ENCODE measurements at places on chromosomes 12 and 14. TPM values are rescaled to one million over a fixed set of nuclear protein-coding genes. Genes with fewer than 3 reads are reported as not detected.

DNA sequence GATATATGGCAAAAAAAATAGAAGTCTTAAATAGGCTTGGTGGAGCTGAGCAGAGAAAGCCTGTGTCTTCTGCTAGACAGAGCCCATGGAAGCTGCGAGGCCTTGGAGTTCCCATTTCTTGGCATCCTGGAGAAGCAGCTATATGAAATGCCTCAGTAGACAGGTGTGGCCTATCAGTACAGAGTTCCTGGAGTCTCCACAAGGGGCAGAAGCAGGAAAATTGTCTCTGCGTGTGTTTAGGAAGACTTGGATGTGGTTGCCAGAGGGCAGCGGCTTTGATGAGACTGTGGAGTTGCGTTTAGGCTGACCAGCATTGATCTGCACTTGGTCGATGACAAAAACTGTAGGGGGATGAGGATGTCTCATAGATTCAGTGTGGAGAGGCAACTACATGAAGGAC lies 334.5 kb upstream of the SEL1L start:
- no peak overlapping the region for H3K4me3 ChIP-seq
- no peaks in the 10 kb centered on the region for H3K27me3 ChIP-seq
- no peaks in the 10 kb centered on the region for H3K4me1 ChIP-seq
- no peaks in the 10 kb centered on the region for H3K36me3 ChIP-seq
- DNase-seq = no peak
- H3K27ac ChIP-seq = no peak overlapping the region

GRCh38 chr14:89638891-89639290 lies 221.9 kb upstream of the FOXN3 start:
- no peak for DNase-seq
- H3K4me1 ChIP-seq = peaks cover 14% of the 10 kb centered on the region
- H3K4me3 ChIP-seq = no peak overlapping the region
- H3K36me3 ChIP-seq = no peaks in the 10 kb centered on the region

MEG3 gene
- total RNA-seq = not detected

SRRM4 gene
- total RNA-seq = not detected

TNFRSF1A gene
- total RNA-seq = 170 TPM

DNA sequence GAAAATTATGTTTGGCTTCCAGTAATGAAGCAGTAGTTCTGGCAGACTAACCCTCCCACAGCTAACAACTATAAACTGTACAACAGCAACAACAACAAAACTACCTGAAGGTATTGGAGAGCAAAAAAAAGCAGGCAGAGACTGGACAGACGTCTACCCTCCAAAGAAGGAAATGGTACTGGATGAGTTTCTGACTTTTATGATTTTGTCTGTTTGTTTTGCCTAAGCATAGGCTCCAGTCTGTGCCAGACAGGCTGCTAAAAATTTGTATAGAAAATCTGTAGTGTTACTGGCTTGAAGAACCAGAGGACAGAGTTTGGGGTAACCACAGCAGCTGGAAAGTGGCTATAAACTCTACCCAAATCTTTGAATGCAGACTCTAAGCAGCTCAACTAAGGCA lies 131.3 kb downstream of the SLC25A47 start:
- peaks cover 12% of the 10 kb centered on the region for H3K4me1 ChIP-seq
- H3K27ac ChIP-seq = no peak overlapping the region
- H3K4me3 ChIP-seq = no peak overlapping the region
- DNase-seq = no peak
- no peaks in the 10 kb centered on the region for H3K27me3 ChIP-seq

GRCh38 chr14:78848234-78848820 lies 678.2 kb downstream of the NRXN3 start:
- H3K4me1 ChIP-seq = no peaks in the 10 kb centered on the region
- H3K27ac ChIP-seq = no peak overlapping the region
- H3K4me3 ChIP-seq = no peak overlapping the region
- H3K27me3 ChIP-seq = peaks cover 16% of the 10 kb centered on the region
- H3K36me3 ChIP-seq = no peaks in the 10 kb centered on the region
- no peak for DNase-seq

GRCh38 chr12:68871921-68872320 lies 61.0 kb downstream of the CPM start:
- H3K4me1 ChIP-seq = no peaks in the 10 kb centered on the region
- H3K27me3 ChIP-seq = peaks cover 8% of the 10 kb centered on the region
- H3K36me3 ChIP-seq = no peaks in the 10 kb centered on the region
- no peak overlapping the region for H3K4me3 ChIP-seq

DNA sequence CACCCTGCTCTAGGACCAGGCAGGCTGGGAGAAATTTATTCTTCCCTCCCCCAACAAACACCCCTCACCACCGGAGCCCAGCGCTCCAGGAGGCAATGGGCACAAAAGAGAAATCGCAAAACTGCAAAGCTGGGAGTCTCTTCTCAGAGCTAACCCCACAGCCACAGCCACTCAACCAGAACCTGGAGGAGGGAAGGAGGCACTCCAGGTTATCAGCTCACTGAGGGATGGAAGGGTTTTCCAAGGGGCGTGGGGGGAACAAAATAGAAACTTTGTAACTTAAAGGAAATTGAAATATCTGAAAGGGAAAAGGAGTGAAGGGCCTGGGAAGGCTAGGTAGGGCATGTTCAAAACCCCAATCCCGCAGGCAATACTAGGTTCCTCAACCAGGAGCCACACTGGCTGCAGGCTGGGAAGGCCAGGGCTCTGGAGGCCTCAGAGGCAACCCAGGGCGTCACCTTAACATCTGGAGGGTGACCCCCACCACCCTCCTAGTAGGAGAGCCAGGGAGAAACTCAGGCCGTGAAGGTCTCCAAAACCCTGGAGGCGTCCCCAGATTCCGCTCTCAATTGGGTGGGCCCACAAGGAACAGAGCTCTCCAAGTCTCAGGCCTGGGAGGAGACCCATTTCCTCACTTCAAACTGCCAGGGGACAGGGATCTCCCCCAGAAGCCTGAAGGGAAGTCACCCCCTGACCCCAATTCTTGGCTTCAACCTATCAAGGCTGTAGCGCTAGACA lies 3.2 kb downstream of the KDM2B start:
- DNase-seq = no peak
- H3K4me1 ChIP-seq = peaks cover 56% of the 10 kb centered on the region
- H3K36me3 ChIP-seq = peaks cover 12% of the 10 kb centered on the region
- peak overlapping the region; percentile 42 for H3K4me3 ChIP-seq
- peak overlapping the region; percentile 94 for H3K27ac ChIP-seq
- no peaks in the 10 kb centered on the region for H3K27me3 ChIP-seq

DNA sequence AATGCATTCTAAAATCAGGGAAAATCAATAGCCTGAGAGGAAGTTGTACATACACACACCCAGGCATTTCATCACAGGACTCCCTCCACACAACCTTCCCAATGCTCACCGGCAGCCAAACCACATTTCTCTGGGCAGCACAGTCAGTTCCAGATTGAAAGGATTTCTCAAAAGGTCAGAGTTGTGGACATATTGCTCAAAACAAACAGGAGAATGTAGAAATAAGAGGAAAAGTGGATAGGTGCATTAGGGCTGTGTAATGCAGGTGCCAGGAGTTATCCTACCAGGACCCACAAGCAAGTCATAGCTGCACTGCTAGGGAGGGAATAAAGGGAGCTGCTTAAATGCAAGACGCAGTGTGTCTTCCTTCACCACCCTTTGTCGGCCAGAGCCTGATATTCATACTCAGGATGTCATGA lies 62.9 kb downstream of the GCH1 start:
- H3K4me3 ChIP-seq = no peak overlapping the region
- H3K4me1 ChIP-seq = no peaks in the 10 kb centered on the region
- H3K36me3 ChIP-seq = no peaks in the 10 kb centered on the region
- DNase-seq = no peak
- peaks cover 7% of the 10 kb centered on the region for H3K27me3 ChIP-seq
- no peak overlapping the region for H3K27ac ChIP-seq

GRCh38 chr12:47155457-47156166 lies 75.9 kb upstream of the AMIGO2 start:
- no peak for DNase-seq
- no peaks in the 10 kb centered on the region for H3K27me3 ChIP-seq
- H3K4me3 ChIP-seq = no peak overlapping the region
- no peak overlapping the region for H3K27ac ChIP-seq
- H3K4me1 ChIP-seq = peaks cover 3% of the 10 kb centered on the region

DNA sequence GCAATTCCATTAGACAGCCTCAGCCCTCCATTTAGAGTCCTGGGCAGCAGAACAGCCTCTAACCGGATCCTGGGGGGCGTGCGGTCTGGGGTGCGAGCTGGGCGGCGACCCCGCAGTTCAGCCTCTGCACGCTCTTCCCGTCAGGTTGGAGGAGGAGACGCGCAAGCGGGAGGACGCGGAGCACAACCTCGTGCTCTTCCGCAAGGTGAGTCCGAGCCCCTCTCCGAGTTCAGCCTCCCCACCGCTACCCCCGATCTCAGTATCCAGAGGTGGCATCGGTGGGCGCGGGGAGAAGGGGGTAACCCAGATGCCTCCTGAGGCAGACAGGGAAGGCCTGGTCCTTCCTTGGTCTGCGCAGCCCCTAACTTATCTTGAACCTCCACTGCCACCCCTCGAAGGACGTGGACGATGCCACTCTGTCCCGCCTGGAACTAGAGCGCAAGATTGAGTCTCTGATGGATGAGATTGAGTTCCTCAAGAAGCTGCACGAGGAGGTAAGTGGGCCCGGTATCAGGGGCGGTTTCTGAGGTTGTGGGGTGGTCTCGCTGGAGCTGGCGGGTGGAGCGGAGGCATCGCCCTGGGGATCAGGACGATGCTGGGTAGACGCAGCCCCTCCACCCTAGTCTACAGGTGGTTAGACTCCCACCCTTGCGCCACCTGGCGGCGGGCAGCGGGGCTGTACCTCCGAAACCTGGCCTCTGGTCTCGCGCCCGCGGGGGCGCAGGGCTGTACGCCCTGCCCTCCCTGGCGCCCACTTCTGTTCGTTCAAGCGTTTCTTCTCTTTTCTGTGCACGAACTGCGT lies 1.3 kb downstream of the PRPH start:
- H3K27me3 ChIP-seq = peaks cover 45% of the 10 kb centered on the region
- H3K4me1 ChIP-seq = peaks cover 12% of the 10 kb centered on the region
- H3K4me3 ChIP-seq = peak overlapping the region; percentile 57
- no peak overlapping the region for H3K27ac ChIP-seq

EIF2S1 gene
- 85.3 TPM for total RNA-seq

- H3K36me3 ChIP-seq = peaks cover 2% of the 10 kb centered on the region
- H3K27me3 ChIP-seq = no peaks in the 10 kb centered on the region
- H3K4me1 ChIP-seq = peaks cover 80% of the 10 kb centered on the region
- peak overlapping the region; percentile 91 for H3K27ac ChIP-seq
- no peak for DNase-seq
Measured at GRCh38 chr12:46557539-46558373, 185.2 kb upstream of the SLC38A2 start.

DNA sequence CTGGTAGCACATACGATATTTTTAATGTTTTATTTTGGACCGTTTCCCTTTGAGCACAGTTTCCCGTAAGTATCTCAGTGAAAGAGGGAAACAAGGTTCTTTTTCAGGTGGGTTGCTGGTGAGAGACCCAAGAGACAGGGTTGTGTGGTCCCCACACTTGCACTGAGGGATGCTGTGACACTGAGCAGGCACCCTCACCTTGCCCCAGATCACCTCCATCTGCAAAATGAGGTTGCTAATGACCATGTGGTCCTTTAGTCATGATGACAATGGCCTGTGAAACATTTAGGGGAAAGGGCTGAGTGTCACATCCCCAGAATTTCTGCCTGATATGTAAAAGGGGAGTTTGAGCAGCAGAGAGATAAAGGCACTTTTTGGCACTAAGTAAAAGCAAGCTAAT lies 4.3 kb downstream of the CCND2 start:
- no peak overlapping the region for H3K4me3 ChIP-seq
- H3K27me3 ChIP-seq = peaks cover 64% of the 10 kb centered on the region
- peaks cover 26% of the 10 kb centered on the region for H3K4me1 ChIP-seq
- H3K27ac ChIP-seq = no peak overlapping the region
- peaks cover 2% of the 10 kb centered on the region for H3K36me3 ChIP-seq
- DNase-seq = no peak

- no peaks in the 10 kb centered on the region for H3K4me1 ChIP-seq
- no peak for DNase-seq
- H3K27me3 ChIP-seq = no peaks in the 10 kb centered on the region
Measured at GRCh38 chr12:112967858-112968257, 10.5 kb upstream of the OAS2 start.

GLIPR1L1 gene
- not detected for total RNA-seq

EXOC3L4 gene
- not detected for total RNA-seq

GRCh38 chr12:30967026-30967425 lies 40.5 kb downstream of the TSPAN11 start:
- H3K36me3 ChIP-seq = no peaks in the 10 kb centered on the region
- H3K4me3 ChIP-seq = no peak overlapping the region
- no peak for DNase-seq
- H3K27me3 ChIP-seq = peaks cover 51% of the 10 kb centered on the region
- H3K4me1 ChIP-seq = peaks cover 15% of the 10 kb centered on the region

DNA sequence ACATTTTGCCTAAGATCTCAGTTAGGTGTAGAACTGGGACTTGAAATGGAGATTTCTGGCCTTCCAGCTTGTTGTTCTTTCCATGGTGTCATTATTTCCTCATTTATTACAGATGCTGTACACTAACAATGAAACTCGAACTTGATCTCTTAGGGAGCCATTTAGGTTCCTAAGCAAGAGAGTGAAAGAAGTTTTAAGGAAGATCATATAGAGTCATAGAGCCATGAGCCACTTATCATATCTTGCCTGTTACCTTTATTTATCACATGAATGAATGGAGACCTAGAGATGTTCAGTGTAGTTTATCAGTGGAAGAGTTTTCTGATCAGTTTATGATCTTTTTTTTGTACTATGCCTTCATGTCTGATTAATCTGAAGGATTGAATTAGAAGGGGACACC lies 9.9 kb downstream of the HELB start:
- H3K27ac ChIP-seq = no peak overlapping the region
- no peaks in the 10 kb centered on the region for H3K4me1 ChIP-seq
- H3K36me3 ChIP-seq = peaks cover 21% of the 10 kb centered on the region
- no peaks in the 10 kb centered on the region for H3K27me3 ChIP-seq
- DNase-seq = no peak

DNA sequence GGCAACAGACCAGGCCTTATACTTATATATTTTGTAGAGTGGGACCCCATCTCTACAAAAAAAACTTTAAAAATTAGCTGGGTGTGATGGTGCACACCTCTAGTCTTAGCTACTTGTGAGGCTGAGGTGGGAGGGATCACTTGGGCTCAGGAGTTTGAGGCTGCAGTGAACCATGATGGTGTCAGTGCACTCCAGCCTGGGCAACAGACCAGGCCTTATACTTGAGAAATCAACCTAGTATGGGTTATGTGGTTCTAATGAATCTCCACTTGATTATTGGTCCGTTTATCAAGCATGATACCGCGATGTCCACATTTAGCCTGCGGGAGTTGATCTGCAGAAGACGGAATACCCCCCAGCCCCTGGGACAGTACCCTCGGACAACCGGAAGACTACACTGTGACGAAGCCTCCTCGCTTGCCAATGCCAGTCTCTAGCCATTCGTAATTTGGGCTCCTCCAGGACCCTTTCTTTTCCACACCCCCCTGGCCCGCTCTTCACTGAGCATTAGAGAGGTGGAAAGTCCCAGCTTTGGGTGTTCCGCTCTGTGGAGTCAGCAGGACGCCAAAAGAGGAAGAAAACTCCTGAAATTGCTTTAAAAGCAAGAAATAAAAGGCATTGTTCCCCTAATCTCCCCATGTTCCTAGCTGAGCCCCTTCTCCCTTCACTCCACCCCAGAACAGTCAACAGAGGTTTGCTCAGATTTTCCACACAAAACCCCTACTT lies 19.4 kb downstream of the LTBP2 start:
- no peaks in the 10 kb centered on the region for H3K27me3 ChIP-seq
- no peak overlapping the region for H3K4me3 ChIP-seq
- peak overlapping the region; percentile 79 for H3K27ac ChIP-seq
- H3K36me3 ChIP-seq = peaks cover 46% of the 10 kb centered on the region

- H3K27ac ChIP-seq = no peak overlapping the region
- H3K4me1 ChIP-seq = no peaks in the 10 kb centered on the region
- H3K4me3 ChIP-seq = no peak overlapping the region
- H3K27me3 ChIP-seq = peaks cover 1% of the 10 kb centered on the region
- DNase-seq = no peak
- H3K36me3 ChIP-seq = no peaks in the 10 kb centered on the region
Measured at GRCh38 chr12:55448825-55449224, 4.9 kb downstream of the OR6C2 start.

APEX1 gene
- 241 TPM for total RNA-seq

DUSP6 gene
- total RNA-seq = 55.1 TPM

RNF212B gene
- not detected for total RNA-seq
